Sigmoid colon (tissue), 7 donors: ENCODE measurements at places on chromosomes 4 and X. TPM values are rescaled to one million over a fixed set of nuclear protein-coding genes. Genes with fewer than 3 reads are reported as not detected.

Gene DRP2
- 4.8 TPM for total RNA-seq

Gene RXFP1
- not detected for total RNA-seq

Gene SERTM2
- 2.0 TPM for total RNA-seq

Gene CENPVL1
- not detected for total RNA-seq

Gene MAGEC3
- total RNA-seq: not detected

GRCh38 chrX:138791551-138791950 lies 80.0 kb upstream of the FGF13 start:
- no peak overlapping the region for H3K4me3 ChIP-seq
- H3K36me3 ChIP-seq: no peaks in the 10 kb centered on the region
- DNase-seq: no peak
- H3K27me3 ChIP-seq: no peaks in the 10 kb centered on the region

- H3K27ac ChIP-seq: no peak overlapping the region
- no peaks in the 10 kb centered on the region for H3K36me3 ChIP-seq
- no peak overlapping the region for H3K4me3 ChIP-seq
These were observed 1.5 kb downstream of the ZNF182 start for GRCh38 chrX:48002319-48002718.

- no peak overlapping the region for H3K27ac ChIP-seq
- no peak for DNase-seq
- H3K4me1 ChIP-seq: no peaks in the 10 kb centered on the region
- no peak overlapping the region for H3K4me3 ChIP-seq
- H3K27me3 ChIP-seq: no peaks in the 10 kb centered on the region
- H3K36me3 ChIP-seq: no peaks in the 10 kb centered on the region
These were observed 1779.1 kb downstream of the STIM2 start for GRCh38 chr4:28639747-28640146.

DNA sequence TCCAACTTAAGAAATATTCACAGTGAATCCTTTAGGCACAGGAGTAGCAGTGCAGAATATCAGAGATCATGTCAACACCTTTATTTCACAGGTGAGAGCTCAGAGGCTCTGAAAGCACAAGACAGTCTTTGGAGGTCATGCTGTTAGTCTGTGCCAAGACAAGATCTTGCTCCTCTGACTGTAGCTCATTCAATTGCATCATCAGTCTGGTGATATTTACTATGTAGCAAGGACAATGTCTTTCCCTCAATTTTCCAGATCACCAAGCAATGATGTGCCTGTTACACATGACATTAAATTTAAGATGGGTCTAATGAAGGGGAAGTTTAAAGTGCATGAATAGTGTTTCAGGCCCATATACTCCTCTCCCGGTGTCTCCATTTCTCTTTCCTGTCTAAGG lies 277.5 kb downstream of the IL15 start:
- H3K27me3 ChIP-seq: no peaks in the 10 kb centered on the region
- no peak for DNase-seq
- no peaks in the 10 kb centered on the region for H3K4me1 ChIP-seq
- no peak overlapping the region for H3K4me3 ChIP-seq
- H3K36me3 ChIP-seq: no peaks in the 10 kb centered on the region
- no peak overlapping the region for H3K27ac ChIP-seq

GRCh38 chr4:184335520-184335919 lies 117.8 kb upstream of the ENPP6 start:
- no peaks in the 10 kb centered on the region for H3K27me3 ChIP-seq
- no peak overlapping the region for H3K4me3 ChIP-seq
- no peak for DNase-seq
- no peak overlapping the region for H3K27ac ChIP-seq
- H3K4me1 ChIP-seq: no peaks in the 10 kb centered on the region

GRCh38 chr4:81509822-81510221 lies 38.1 kb upstream of the RASGEF1B start:
- no peak overlapping the region for H3K27ac ChIP-seq
- no peaks in the 10 kb centered on the region for H3K36me3 ChIP-seq
- no peak for DNase-seq
- H3K27me3 ChIP-seq: no peaks in the 10 kb centered on the region

- DNase-seq: peak; percentile 73
- no peaks in the 10 kb centered on the region for H3K27me3 ChIP-seq
- H3K27ac ChIP-seq: peak overlapping the region; percentile 22
- H3K4me3 ChIP-seq: no peak overlapping the region
- H3K36me3 ChIP-seq: no peaks in the 10 kb centered on the region
These were observed 153.3 kb downstream of the LDB2 start for GRCh38 chr4:16745009-16745635.

- DNase-seq: no peak
- no peaks in the 10 kb centered on the region for H3K4me1 ChIP-seq
- no peak overlapping the region for H3K27ac ChIP-seq
- no peaks in the 10 kb centered on the region for H3K27me3 ChIP-seq
- no peak overlapping the region for H3K4me3 ChIP-seq
These were observed 242.4 kb downstream of the ARHGAP24 start for GRCh38 chr4:85717351-85717750.

- H3K4me1 ChIP-seq: no peaks in the 10 kb centered on the region
- no peak overlapping the region for H3K4me3 ChIP-seq
- no peak for DNase-seq
- H3K27me3 ChIP-seq: no peaks in the 10 kb centered on the region
- no peak overlapping the region for H3K27ac ChIP-seq
These were observed 100.7 kb upstream of the GRPR start for GRCh38 chrX:16022580-16023200.

DNA sequence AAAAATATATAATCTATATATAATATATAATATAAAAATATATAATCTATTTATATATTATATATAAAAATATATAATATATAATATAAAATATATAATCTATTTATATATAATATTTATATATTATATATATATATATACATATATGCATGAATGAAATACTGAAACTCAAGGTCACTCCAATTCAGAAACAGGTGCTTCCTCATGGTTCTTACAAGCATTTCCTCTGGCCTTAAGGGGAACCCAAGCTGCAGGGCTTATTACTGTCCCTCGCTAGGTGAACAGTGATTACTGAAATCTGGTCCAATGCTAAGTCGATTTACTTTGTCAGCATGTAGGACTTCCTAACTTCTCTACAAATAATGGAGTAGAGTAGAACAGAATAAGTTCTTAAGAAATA lies 174.3 kb downstream of the GPM6A start:
- no peak overlapping the region for H3K4me3 ChIP-seq
- no peak overlapping the region for H3K27ac ChIP-seq
- no peaks in the 10 kb centered on the region for H3K27me3 ChIP-seq
- no peaks in the 10 kb centered on the region for H3K36me3 ChIP-seq

DNA sequence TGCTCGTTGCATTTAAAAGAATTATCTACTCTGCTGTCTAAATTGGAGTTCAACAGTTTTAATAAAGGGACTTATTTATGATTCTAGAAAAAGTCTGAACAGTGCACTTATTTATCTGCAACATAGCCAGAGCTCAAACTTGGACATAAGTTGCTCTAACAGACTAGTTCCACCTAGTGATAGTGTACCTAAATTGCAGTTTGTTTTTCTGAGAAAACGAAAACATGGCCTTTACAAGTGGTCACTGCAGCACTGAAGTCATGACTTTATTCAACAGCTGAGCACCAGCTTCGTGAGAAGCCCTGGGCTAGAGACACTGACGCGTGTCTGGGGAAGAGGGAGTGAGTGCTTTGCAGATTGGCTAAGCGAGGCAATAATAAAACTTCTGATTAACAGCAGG lies 77.3 kb upstream of the IGSF1 start:
- H3K27ac ChIP-seq: no peak overlapping the region
- no peaks in the 10 kb centered on the region for H3K27me3 ChIP-seq
- no peaks in the 10 kb centered on the region for H3K36me3 ChIP-seq
- no peak for DNase-seq
- no peaks in the 10 kb centered on the region for H3K4me1 ChIP-seq
- H3K4me3 ChIP-seq: no peak overlapping the region

GRCh38 chrX:136200466-136200865 lies 50.7 kb downstream of the MAP7D3 start:
- DNase-seq: no peak
- no peaks in the 10 kb centered on the region for H3K27me3 ChIP-seq
- H3K4me3 ChIP-seq: peak overlapping the region; percentile 48
- H3K36me3 ChIP-seq: no peaks in the 10 kb centered on the region

DNA sequence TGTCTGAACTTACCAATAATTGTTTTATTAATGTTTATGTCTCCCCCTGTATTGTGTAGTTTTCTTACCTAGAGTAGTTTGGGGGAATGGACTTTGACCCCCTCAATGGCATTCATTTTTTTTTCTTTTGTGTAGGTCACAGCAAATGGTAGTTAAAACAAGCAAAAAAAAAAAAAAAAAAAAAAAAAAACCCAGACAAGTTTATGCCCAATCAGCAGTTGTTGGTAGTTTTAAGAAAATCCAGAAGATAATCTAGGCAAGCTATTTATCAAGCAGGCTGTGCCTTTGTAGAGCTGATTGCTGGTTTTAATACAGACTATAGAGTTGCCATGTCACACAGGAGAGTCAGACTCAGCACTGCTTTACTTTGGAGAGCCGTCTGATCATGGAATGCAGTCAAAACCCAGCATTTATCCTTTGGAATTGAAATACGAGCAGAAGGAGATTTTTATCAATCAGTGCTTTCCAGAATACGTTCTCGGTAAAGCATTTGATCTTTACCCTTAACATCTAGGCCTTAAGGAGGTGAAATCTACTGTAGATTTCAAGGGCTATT lies 16.6 kb downstream of the DCUN1D4 start:
- H3K4me3 ChIP-seq: no peak overlapping the region
- H3K27ac ChIP-seq: no peak overlapping the region
- DNase-seq: no peak

GRCh38 chrX:25020391-25020904 lies 4.7 kb upstream of the ARX start:
- DNase-seq: no peak
- peaks cover 86% of the 10 kb centered on the region for H3K27me3 ChIP-seq
- H3K4me1 ChIP-seq: peaks cover 12% of the 10 kb centered on the region
- no peak overlapping the region for H3K27ac ChIP-seq
